ENCODE measurements at places on chromosomes 3 and 15.

DNA sequence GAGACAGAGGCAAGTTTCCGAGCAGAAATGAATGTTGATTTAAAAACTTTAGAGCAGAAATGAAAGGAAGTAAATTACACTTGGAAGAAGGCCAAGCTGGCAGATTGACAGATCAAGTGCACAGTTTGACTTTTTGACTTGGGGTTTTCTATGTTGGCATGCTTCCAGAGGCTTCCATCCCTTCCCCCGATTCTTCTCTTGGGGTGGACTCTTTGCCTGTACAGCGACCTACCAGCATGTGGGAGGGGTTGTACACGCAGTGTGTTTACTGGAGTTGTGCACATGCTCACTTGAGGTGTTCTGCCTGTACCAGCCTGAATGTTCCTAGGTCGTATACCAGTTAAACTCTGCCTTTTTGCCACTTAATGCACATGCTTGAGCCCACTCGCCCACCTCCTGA, 701.5 kb upstream of the GBE1 start:
- peak; percentile 2 for DNase-seq

- DNase-seq: no peak
Measured at GRCh38 chr3:44045476-44046275, 196.0 kb upstream of the TOPAZ1 start.

DNA sequence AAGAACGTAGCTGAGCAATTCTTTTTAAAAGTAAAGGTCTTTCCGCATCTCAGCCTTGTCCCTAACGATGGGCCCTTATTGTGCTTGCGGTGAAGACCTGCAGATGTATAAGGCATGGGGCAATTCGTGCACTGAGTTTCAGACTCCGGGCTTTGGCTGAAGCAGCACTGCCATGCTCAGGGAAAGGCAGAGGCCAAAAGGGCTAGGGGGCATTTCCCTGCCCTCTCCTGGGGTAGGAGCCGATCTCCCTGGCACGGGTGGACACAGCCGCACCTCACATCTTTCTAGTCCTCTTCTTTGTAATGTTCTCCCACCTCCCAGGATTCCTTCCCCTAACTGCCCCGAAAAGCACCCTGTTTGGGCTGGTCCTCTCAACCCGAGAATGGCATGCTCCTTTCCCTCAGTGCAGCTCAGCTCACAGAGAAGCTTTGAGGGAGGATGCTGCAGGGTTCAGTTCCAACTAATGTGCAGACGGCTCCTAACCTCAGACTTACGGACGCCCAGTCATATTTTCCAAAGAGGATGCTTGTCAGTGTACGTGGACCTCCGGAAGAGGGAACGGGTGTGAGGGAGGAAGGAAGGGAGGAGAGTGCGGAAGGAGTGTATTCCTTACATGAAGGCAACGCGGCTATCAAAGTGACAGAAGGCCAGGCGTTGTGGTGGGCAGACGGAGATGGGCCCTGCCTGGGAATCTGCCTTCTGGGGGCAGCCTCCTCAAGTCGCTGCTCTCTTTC, 61.2 kb downstream of the SYNM start:
- no peak for DNase-seq

- no peak for DNase-seq
Measured at GRCh38 chr3:111418391-111418790, 123.6 kb upstream of the CD96 start.

- peak; percentile 71 for DNase-seq
Measured at GRCh38 chr15:63107895-63108546, 13.6 kb upstream of the LACTB start.

DNA sequence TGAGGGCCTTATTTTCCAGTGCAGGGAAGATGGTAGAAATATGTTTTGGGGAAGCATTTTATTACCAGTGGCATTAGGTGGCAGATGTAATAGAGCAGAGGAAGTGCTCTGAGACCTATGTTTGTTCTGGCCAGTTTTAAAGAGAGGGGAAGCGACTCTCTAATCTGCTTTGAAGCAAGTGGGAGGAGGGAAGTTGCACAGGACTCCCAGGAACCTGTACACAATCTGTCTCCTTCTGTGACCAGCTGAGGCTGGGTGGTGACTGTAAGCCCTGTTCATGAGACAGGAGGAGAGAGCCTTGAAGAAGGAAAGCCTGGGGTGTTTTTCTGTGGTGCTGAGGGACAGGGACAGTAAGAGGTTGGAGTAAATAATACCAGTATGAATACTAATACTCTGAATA, 60.5 kb downstream of the LPP start:
- DNase-seq: no peak

DNA sequence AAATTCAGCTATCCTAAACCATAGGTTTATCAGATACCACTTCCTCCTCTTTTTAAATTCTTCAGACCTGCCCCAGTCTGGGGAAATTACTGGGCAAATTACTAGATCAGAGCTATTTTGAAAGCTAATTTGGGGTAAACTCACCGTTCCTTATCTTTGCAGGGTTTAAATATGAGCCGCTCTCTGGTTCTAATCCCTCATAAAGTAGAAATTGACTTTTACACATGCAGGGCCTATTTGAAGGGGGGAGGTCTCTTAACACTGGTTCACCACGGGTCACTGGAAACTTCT, 11.0 kb upstream of the MEIS2 start:
- no peak for DNase-seq

All from foreskin melanocyte (primary cell).